ENCODE measurements at places on chromosomes 6 and 20.

DNA sequence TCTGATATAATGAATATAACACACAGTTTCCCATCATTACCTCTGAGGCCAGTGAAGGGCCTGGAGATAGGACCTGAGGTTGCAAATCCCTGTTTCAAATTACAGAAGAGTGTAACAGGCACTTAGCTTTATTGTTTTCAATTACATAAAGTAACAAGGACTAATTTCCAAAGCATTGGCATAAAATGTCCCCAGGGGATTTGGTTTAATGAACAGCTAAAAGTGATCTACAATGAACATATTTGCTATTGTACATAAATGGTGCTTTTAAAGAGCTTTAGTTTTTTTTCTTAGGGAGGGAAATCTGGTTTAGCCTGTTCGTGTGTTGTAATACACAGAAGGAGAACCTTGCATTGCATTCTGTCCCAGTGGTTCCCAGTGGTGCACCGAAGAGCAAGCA, 54.4 kb downstream of the HMGN3 start:
- no peak for DNase-seq

GRCh38 chr6:76593668-76594067, 521.2 kb upstream of the IMPG1 start:
- no peak for DNase-seq

DNA sequence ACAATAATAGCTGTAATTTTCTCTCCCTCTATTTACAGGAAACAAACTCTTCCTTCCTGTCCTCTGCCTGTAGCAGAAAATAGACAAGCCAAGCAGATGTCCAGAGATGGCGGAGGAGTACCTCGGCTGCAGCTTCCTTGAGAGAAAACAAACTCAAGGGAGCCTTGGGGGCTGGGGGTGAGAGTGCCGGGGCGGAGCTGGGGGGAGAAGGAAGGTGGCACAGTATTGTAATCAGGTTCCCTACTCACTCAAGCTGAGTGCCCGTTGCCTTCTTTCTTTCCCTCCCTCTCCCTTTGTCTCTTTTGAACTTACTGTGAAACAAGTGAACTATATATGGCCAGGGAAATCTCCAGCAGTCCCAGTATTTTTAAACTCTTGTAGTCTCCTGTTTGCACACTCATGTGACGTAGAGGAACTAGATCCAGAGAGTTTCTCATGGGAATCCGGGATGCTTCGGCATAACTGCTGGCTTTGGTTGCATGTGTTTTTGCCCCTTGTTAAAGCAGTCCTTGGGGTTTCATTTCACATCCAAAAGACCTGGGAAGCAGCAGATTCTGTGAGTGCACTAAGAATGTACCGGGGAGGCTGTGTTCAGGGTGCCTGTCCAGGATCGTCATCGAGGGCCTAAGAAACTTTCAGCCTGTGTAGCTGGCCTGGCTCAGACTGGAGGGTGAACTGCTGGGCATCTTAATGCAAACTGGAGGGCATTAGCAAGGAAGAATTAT, 44.6 kb upstream of the HDDC2 start:
- DNase-seq, result no peak

DNA sequence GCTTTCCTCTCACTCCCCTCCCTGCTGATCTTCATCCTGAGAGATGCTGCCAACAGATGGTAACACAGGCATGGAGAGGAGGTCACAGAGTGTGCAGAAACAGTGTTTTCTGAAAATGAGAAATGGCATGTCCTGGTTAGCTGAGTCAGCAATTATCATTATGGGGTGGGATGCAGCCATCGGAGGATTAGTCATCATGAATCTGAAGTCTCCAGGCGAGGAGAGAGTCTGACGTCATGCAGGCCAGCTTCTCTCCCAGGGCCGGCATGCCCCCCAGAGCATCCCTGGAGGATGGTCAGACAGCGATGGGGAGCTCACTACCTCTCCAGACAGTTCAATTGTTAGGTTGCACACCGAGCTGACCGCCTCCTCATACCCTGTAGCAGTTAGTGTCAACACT, 4.7 kb upstream of the GTSF1L start:
- DNase-seq, result no peak

DNA sequence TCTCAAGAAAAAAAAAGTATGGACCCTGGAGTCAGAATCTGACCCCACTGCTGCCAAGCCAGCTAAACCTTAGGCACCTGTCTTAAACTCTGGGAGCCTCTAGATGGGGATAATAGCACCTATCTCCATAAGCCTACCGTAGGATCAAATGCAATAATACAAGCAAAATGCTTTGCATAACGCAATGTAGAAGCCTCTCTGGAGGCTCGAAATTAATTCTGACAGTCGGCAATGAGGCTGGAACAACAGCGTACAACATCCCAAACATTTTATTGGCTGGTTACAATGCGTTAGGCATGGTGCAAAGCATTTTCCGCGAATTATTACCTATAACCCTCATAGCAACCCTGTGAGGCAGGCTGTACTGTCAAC, 521 bp downstream of the CDK5RAP1 start:
- DNase-seq, result no peak

GRCh38 chr6:16741112-16742016, 19.9 kb downstream of the ATXN1 start:
- DNase-seq, result no peak

DNA sequence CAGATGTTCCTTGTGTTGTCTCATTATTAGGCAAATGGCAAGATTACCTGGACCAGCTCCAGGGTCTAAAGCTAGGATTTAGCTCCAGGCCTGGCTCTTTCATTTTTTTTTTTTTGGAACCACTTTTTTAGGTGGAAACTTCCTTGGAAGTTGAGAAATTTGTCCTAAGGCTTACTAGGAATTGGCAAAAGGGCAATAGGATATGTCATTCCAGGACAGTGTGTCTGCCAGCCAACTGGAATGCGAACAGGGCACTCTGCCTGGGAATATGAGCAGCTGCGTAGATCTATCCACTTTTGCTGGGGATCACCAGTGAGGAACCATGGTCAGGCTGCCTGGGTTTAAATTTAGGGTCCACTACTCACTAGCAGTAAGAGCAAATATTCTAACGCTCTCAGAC, 304.0 kb downstream of the TSHZ2 start:
- no peak for DNase-seq

DNA sequence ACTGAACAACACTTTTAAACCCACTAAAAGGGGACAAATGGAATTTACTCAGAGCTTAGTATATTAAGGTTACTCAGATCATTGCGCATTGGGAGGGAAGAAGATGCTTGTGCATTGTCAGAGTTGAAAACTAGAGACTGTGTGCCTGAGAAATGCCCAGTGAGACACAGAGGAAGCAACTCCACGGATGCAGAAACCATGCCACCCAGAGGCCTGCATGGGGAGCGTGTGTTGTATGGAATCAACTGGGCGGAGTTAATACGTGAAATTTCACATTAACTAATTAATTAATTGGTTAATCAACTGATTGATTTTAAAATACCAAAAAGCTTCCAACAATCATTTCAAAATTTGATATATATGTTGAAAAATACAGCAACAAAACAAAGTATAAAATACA, 391.6 kb downstream of the PLCB1 start:
- no peak for DNase-seq

GRCh38 chr6:56437171-56437900, 190.0 kb upstream of the COL21A1 start:
- no peak for DNase-seq

DNA sequence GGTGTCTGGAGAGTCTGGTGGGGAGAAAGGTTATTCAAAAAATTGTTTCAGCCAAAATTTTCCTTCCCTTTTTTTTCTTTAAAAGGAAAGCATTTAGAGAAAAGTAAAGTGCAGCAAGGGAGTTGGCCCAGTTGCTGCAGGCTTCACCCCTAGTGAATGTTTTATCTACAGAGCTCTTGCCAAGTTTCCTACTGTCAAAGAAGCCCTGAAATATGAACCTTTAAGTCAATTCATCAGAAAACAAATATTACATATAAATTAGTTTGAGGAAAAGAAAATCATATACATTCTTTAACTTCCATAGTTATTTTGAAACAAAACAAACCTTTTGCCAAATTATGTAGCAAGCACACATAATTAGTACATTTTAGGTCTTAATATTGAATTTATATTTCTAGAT, 25.0 kb upstream of the HMGCLL1 start:
- DNase-seq, result no peak

GRCh38 chr6:56311061-56311460, 63.7 kb upstream of the COL21A1 start:
- DNase-seq, result no peak

DNA sequence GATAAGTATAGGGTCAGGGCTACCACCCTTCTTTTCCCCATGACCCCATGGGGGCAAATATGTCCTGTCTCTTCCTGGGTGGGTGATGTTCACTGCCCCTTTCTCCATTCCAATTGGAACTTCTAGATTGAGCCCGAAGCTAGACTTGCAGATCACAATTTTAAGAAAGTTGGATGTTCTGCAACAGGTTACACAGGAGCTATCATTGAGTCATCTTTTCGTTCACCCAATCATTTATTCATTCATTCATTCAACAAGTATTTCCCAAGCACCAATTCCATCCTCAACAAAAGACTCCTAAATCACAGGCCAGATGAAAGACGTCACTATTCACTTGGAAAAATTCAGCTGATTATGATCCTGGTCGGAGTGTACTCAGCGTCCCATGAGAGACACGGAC, 71.0 kb upstream of the FOXP4 start:
- DNase-seq, result no peak

DNA sequence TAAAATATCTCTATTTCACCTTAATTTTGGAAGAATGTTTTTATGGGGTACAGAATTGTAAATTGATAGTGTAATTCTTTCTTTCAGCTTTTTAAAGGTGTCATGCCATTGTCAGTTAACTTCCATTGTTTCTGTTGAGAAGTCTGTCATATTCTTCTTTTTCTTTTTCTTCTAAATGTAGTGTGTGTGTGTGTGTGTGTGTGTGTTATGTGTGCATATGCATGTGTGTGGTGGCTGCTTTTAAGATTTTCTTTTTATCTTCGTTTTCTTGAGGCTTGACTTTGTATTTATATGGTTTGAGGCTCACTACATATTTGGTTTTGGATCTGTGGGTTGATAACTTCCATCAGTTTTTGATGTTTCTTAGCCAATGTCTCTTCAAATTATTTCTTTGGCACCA, 176.5 kb downstream of the OGFRL1 start:
- DNase-seq, result no peak

DNA sequence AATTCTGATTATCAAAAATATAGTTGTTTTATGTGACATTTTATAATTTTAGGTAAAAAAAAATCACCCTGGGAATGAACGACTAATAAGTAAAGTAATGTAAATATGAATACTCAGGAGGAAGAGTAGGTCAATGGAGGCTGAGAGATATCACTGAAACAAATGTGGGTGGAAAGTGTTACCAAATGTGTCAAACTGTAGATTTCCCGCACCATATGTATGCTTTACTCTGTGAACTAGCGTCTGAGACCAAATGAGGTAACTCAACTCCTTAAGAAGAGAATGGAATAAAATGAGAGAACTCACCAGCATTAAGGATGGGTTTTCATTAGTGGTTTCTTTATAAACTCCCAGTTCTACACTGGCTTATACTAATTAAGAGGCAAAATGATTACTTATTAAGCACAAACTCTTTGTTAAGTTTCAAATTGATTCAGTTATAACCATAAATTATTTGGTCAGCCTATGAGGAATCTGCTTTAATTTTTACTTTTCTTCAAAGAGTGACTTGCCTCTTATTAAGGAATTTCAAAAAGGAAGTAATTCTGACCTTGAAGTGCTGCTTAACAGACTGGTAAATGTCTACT, 784.7 kb upstream of the GJE1 start:
- DNase-seq, result no peak

DNA sequence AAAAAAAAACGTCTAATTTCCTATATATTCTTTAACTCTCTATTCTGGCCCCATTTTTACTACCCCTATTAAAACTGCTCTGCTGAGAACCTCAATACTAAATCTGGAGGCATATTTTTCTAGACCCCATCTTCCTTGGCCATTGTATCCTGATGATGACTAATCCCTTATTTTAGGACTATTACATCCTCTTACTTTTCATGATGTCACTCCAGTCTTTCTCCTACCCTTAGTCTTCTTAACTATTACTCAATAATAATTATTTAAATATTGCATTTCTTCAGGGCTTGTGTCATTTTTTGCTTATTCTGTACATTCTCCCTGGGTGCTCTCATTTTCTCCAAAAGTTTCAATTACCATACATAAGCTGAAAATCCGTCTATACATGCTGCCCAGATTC, 6.4 kb downstream of the FBXO30 start:
- no peak for DNase-seq

GRCh38 chr6:21098134-21098533, 495.4 kb upstream of the SOX4 start:
- DNase-seq, result no peak

- DNase-seq, result no peak
Measured at GRCh38 chr20:52766645-52767435, 205.3 kb upstream of the TSHZ2 start.

DNA sequence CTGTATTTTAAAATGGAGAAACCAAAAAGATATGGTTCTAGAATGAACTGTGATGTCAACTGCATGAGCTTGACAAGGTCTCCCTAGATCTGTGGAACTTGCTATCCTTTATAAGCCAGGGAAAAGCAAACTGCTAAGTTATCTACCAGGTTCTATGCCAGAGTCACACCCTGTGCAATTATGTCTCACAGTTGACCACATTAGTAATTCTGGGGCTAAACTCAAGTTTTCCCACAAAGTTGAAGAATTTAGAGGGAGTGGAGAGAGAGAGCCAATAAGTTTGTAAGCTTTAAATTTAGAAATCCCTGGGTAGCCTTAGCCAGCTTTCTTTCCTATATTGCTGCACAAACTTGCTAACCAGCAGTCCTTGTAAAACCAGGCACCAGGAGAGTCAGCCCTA, 407.0 kb upstream of the SASH1 start:
- no peak for DNase-seq

DNA sequence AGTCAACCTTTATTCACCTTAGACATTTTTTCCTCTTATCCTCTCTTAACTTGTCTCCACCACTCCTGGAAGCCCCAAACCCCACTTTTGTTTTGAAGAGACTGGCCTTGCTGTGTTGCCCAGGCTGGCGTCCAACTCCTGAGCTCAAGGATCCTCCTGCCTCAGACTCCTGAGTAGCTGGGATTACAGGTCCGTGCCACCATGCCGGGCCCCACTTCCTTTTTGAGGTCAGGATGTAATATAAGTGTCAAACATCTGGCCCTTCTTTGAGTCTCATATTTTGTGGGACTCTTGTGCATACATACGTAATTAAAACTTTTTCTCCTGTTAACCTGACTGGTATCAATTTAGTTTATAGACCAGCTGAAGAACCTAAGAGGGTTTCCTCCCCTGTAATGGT, 1.4 kb upstream of the CDK19 start:
- DNase-seq, result no peak

Data from activated naive CD4-positive, alpha-beta T cell treated with Interleukin-2 at 50 U/mL for 16 hours (primary cell).